Aortic smooth muscle cell (primary cell): ENCODE measurements at places on chromosomes 6 and 20. TPM values are rescaled to one million over a fixed set of nuclear protein-coding genes. Genes with fewer than 3 reads are reported as not detected.

SLC13A3 gene
- total RNA-seq: 1.2 and 1.5 TPM in 2 replicates

EPB41L1 gene
- 13.3 and 20.9 TPM in 2 replicates for total RNA-seq

JPH2 gene
- total RNA-seq: 0.13 and 0.37 TPM in 2 replicates

TNF gene
- total RNA-seq: not detected in 2 replicates

PKIB gene
- total RNA-seq: 0.19 and 0.40 TPM in 2 replicates

IPCEF1 gene
- 0.12 and 0.13 TPM in 2 replicates for total RNA-seq

CD24 gene
- 0.26 and 0.37 TPM in 2 replicates for total RNA-seq

BTN2A1 gene
- 15.5 and 16.3 TPM in 2 replicates for total RNA-seq

BPIFB4 gene
- total RNA-seq: not detected in 2 replicates

BLTP3A gene
- 4.4 and 5.3 TPM in 2 replicates for total RNA-seq

RUNX2 gene
- total RNA-seq: 0.44 and 0.79 TPM in 2 replicates

TRAPPC3L gene
- total RNA-seq: 0.12 and 0.13 TPM in 2 replicates
